GM23338 (cell line): ENCODE measurements at places on chromosomes 13 and 19.

- DNase-seq, result no peak
Measured at GRCh38 chr13:95455782-95456181, 96.7 kb upstream of the CLDN10 start.

GRCh38 chr19:17415121-17415520 lies 4.7 kb upstream of the MVB12A start:
- peak; percentile 92 for DNase-seq

DNA sequence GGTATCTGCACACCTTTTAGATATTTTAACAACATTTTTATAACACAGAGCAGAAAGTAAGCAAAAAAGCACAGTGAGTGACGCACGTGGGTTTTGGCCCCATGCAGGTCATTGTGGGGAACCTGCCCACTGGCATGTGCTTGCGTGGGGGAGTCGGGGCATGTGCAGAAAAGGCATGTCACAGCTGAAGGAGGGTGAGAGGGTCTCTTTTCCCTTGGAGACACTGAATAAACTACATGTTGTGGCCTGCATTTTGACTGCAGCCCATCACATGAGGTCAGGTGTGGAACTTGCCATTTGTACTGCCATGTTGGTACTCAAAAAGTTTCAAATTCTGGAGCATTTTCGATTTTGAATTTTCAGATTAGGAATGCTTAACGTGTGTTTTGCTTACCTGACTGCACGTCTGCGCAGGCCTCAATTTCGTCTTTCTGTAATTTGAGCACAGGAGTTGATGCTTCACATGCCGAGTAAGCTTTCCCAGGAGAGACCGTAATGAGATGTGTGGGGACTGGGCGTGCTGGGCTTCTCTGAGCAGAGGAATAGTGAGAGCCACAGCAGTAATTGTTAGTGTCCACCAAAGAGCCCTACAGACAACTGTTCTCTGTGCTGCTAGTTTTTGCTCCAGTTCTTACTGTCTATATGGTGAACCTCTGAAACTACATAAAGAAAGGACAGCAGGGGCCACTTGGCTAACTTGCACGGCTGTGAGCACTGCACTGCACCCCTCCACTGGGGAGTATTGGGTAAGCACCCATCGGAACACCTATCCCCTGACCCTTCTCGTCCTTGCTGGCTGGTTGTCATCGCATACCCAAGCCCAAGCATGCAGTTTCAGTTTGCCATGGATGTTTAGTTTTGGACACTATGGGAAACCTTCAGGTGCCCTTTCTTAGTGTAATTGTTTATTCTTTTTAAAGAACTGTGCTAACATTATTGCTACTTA lies 72.9 kb upstream of the GPR183 start:
- DNase-seq, result no peak

DNA sequence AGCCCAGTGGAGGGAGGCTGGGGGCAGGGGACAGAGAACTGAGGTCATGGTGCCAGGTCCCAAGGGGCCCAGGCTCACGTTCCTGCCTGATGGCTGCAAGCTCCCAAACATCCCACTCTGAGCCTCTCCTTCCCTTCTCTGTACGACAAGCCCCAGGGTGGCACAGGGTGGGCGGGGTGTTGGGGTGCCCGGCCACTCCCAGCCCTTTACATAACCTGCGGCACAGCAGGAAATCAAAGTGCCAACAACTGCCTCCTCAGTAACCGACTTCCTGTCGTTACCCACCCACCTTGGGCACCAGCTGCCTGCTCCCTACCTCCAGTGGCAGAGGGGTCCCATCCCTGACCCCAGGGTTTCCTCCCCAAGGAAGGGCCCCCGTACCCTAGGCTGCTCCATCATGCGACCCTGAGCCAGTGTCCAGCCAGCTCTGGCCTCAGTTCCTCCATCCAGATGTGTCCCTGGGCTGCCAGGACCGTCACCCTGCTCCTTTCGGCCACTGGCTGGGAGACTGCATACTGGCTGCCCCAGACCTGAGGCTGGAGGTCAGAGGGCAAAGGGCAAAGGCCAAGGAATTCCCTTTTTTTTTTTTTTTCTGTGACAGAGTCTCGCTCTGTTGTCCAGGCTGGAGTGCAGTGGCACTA lies 27.7 kb upstream of the NFIC start:
- no peak for DNase-seq

- no peak for DNase-seq
Measured at GRCh38 chr19:16315825-16316505, 8.7 kb upstream of the KLF2 start.

GRCh38 chr13:47463726-47464125 lies 537.3 kb downstream of the SUCLA2 start:
- peak; percentile 12 for DNase-seq
